ENCODE measurements at places on chromosomes 1 and 21. TPM values are rescaled to one million over a fixed set of nuclear protein-coding genes. Genes with fewer than 3 reads are reported as not detected.

GRCh38 chr1:225462429-225462713, 34.5 kb upstream of the LBR start:
- H3K36me3 ChIP-seq, result peaks cover 4% of the 10 kb centered on the region
- H3K27ac ChIP-seq, result no peak overlapping the region

DNA sequence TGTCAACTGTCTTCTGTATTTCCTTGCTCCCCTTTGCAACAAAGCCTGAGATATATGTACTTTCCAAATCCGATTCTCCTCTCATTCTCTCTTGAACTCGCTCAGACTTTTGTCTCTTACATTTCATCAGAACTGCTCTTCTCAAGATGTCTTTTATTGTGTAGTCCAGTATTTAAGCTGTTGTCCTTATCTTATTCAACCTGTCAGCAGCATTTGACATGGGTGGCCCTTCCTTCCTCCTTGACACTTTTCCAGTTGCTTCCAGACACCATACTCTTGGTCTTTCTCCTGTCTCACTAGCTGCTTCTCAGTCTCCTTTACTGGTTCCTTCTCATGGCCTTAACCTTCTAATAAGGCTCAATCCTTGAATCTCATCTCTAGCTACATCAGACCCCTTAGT, 47.0 kb downstream of the TSNAX start:
- no peak overlapping the region for H3K27ac ChIP-seq
- H3K27me3 ChIP-seq, result no peaks in the 10 kb centered on the region
- no peaks in the 10 kb centered on the region for H3K36me3 ChIP-seq

LCE2A gene
- total RNA-seq, result not detected

FCRL1 gene
- total RNA-seq, result not detected

- peaks cover 20% of the 10 kb centered on the region for H3K27me3 ChIP-seq
- peak; percentile 42 for DNase-seq
- no peaks in the 10 kb centered on the region for H3K36me3 ChIP-seq
- H3K4me3 ChIP-seq, result no peak overlapping the region
- no peaks in the 10 kb centered on the region for H3K4me1 ChIP-seq
Observed at GRCh38 chr21:25350056-25350455, 257.2 kb downstream of the MRPL39 start.

SLC35F3 gene
- total RNA-seq, result 34.4 TPM

GRCh38 chr1:160083968-160084770, 2.8 kb downstream of the KCNJ9 start:
- peaks cover 33% of the 10 kb centered on the region for H3K27me3 ChIP-seq
- peaks cover 12% of the 10 kb centered on the region for H3K4me1 ChIP-seq
- peak overlapping the region; percentile 20 for H3K4me3 ChIP-seq
- no peak overlapping the region for H3K27ac ChIP-seq
- peak; percentile 80 for DNase-seq

DNA sequence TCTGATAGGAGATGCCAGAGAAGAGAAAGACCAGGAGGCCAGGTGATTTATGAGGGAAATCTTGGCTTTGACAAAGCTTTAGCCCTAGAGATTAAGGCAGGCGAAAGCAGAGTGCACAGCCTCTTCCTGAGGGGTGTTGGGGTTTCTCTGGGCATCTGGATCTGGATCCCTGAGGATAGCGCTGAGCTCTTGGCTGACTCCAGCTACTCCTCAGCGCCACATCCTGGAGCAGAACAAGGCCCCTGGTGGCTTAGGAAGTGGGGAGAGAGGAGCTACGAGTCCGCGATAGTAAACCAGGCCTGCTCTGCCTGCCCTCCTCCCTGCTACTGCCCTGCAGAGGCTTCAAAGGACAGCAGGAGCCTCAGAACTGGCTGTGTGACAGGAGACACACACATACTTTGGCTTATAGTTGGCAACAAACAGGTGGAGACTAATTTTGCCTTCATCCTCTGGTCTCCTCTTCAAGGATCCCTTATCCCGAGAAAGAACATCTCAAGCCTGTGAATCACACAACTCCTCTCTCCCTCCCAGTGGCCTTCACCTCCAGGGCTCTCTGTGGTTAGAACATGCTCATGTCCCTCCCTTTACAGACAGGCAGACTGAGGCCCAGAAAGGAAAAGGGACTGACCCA, 66.9 kb downstream of the TRABD2B start:
- H3K4me1 ChIP-seq, result no peaks in the 10 kb centered on the region
- H3K36me3 ChIP-seq, result no peaks in the 10 kb centered on the region
- H3K27ac ChIP-seq, result no peak overlapping the region
- H3K27me3 ChIP-seq, result peaks cover 4% of the 10 kb centered on the region

DNA sequence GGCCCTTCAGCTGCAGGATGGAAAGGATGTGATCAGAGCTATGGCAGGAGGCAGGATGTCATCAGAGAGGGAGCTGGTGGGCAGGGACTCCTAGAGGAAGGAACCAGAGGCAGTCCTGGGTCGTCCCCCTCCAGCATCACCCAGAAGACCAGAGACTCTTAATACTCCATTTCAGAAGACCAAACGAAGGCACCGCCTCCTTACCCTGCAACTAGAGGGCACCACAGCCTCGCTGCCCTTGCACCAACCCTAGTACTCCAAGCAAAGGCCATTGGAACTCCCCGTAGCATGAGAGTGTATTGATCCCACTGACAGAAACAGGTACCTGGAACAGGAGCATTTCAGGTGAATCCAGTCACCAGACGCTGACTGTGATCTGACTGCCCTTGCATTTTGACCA, 598.1 kb downstream of the NPHP4 start:
- no peak for DNase-seq
- no peaks in the 10 kb centered on the region for H3K36me3 ChIP-seq
- peaks cover 19% of the 10 kb centered on the region for H3K27me3 ChIP-seq
- no peak overlapping the region for H3K27ac ChIP-seq

DNA sequence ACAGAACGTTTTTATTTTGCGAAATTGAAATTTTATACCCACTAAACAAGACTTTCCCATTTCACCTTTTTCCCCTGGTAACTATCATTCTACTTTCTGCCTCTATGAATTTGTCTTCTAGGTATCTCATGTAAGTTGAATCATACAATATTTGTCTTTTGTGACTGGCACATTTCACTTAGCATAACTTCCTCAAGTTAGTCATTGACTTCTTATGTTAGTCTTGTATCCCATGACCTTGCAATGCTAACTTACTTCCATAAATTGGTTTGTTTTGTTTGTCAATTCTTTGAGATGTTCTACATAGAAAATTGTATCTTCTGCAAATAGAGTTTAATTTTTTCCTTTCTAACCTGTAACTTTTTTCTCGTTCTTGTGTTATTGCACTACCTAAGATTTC, 26.9 kb downstream of the SH3BP5L start:
- no peaks in the 10 kb centered on the region for H3K4me1 ChIP-seq
- H3K27me3 ChIP-seq, result peaks cover 10% of the 10 kb centered on the region
- no peak overlapping the region for H3K4me3 ChIP-seq

PADI4 gene
- 0.95 TPM for total RNA-seq

SPATA45 gene
- total RNA-seq, result not detected

GRCh38 chr1:64282351-64282750, 78.9 kb downstream of the UBE2U start:
- H3K27ac ChIP-seq, result no peak overlapping the region
- no peak overlapping the region for H3K4me3 ChIP-seq
- no peak for DNase-seq
- no peaks in the 10 kb centered on the region for H3K36me3 ChIP-seq
- H3K4me1 ChIP-seq, result no peaks in the 10 kb centered on the region

RAB4A gene
- total RNA-seq, result 40.4 TPM

TNFAIP8L2 gene
- 18.5 TPM for total RNA-seq

GRCh38 chr1:171803045-171803444, 21.6 kb downstream of the METTL13 start:
- peaks cover 3% of the 10 kb centered on the region for H3K36me3 ChIP-seq
- H3K4me3 ChIP-seq, result no peak overlapping the region
- H3K4me1 ChIP-seq, result peaks cover 7% of the 10 kb centered on the region
- H3K27me3 ChIP-seq, result no peaks in the 10 kb centered on the region

DNA sequence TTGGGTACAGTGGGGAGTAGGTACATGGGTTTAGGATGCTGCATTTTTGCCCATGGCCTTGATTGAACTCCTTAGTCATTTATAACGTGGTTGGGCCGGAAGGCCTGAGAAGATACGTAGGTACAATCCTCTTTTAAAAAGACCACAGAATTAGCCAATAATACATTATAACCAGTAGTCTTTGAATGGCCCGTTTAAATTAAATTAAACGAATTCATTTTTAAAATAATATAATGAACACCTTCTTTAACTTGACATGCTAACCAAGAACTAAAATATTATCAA, 20.1 kb upstream of the ADAR start:
- H3K27ac ChIP-seq, result peak overlapping the region; percentile 97
- H3K36me3 ChIP-seq, result peaks cover 31% of the 10 kb centered on the region
- peaks cover 11% of the 10 kb centered on the region for H3K27me3 ChIP-seq
- peak overlapping the region; percentile 97 for H3K4me3 ChIP-seq
- H3K4me1 ChIP-seq, result peaks cover 26% of the 10 kb centered on the region
- no peak for DNase-seq

- peaks cover 20% of the 10 kb centered on the region for H3K4me1 ChIP-seq
- no peaks in the 10 kb centered on the region for H3K36me3 ChIP-seq
- H3K27me3 ChIP-seq, result no peaks in the 10 kb centered on the region
- no peak overlapping the region for H3K27ac ChIP-seq
Observed at GRCh38 chr1:2210084-2210653, 15.6 kb upstream of the FAAP20 start.

DNA sequence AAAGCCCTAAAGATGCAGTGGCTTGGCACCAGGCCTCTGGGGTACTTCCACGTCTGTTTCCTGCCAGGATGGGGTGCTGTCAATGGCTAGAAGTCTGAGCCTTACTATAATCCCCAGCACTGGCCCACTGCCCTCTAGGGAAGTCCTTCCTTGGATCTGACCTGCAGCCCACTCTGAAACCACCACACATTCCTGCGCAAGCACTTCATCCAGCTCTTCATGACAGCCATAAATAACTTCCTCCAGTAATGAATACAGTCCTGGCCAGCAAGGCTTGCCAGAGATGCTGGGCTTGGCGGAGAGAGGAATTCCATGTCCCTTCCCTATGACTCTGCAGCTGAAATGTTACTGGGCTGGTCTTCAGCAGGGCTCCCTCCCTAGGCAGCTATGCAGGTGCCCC, 32.6 kb downstream of the ALPL start:
- H3K27me3 ChIP-seq, result peaks cover 18% of the 10 kb centered on the region
- no peak overlapping the region for H3K27ac ChIP-seq
- DNase-seq, result no peak
- H3K36me3 ChIP-seq, result no peaks in the 10 kb centered on the region

- no peak overlapping the region for H3K27ac ChIP-seq
- no peaks in the 10 kb centered on the region for H3K36me3 ChIP-seq
- H3K4me3 ChIP-seq, result no peak overlapping the region
- peaks cover 20% of the 10 kb centered on the region for H3K4me1 ChIP-seq
- peaks cover 73% of the 10 kb centered on the region for H3K27me3 ChIP-seq
- DNase-seq, result no peak
Observed at GRCh38 chr1:26047278-26047874, 1.5 kb upstream of the SLC30A2 start.

FAM3B gene
- not detected for total RNA-seq

GRCh38 chr1:211616231-211616964, 37.4 kb upstream of the SLC30A1 start:
- no peaks in the 10 kb centered on the region for H3K36me3 ChIP-seq
- no peak for DNase-seq
- H3K27ac ChIP-seq, result no peak overlapping the region
- H3K4me3 ChIP-seq, result no peak overlapping the region
- H3K4me1 ChIP-seq, result peaks cover 11% of the 10 kb centered on the region

- no peak overlapping the region for H3K27ac ChIP-seq
- peaks cover 3% of the 10 kb centered on the region for H3K4me1 ChIP-seq
- peaks cover 12% of the 10 kb centered on the region for H3K36me3 ChIP-seq
- no peak for DNase-seq
Observed at GRCh38 chr1:5926686-5927435, 65.4 kb downstream of the NPHP4 start.

DNA sequence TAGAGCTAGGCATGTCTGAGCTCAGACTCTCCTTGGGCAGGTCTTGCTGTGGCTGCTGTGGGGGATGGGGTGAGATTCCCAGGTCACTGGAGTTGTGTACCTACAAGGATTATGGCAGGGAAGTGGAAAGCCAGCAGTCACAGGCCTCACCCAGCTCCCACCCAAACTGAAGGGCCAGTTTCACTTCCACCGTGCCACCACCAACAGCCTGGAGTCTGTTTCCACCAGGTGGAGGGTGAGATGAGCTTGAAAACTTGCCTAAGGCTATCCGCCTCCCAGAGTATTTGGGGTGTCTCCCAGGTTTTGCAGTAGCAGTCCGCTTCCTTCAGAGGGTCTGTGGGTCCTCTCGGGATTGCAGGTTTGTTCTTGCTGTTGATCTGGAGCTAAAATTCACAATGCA, 327.7 kb downstream of the PTPRC start:
- H3K36me3 ChIP-seq, result peaks cover 65% of the 10 kb centered on the region
- H3K4me3 ChIP-seq, result peak overlapping the region; percentile 44
- H3K27me3 ChIP-seq, result no peaks in the 10 kb centered on the region

TAF1A gene
- 10.0 TPM for total RNA-seq

- DNase-seq, result no peak
- H3K27me3 ChIP-seq, result no peaks in the 10 kb centered on the region
- peaks cover 55% of the 10 kb centered on the region for H3K4me1 ChIP-seq
Observed at GRCh38 chr1:204566583-204566955, 50.4 kb downstream of the MDM4 start.

DNA sequence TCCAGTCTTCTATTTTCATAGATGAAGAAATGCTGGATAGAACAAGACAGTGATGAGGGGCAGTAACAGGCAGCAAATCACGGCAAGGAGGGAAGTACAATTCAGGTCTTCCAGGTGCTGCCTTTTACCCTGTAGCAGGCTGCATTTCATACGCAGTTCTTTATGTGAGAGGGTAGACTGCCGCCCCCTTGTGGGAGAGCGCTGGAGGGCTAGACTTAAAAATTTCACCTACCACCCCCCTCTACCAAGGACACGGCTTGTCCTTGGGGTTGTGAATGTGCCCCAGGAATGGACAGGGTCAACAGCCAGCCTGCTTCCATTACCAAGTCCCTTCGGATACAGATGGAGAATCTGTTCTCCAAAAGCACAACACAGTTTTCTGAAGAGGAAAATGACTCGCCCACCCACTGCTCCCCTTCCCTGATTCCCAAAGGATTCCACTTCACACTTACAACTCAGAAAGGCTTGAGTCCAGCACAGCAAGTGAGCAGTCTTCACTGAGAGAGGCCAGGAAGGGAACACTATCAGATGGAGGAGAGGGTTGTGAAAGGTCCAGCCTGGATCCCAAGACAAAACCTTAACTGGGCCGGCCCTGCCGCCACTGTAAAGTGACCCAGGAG, 7.4 kb downstream of the WDR77 start:
- H3K4me3 ChIP-seq, result no peak overlapping the region
- no peaks in the 10 kb centered on the region for H3K27me3 ChIP-seq
- H3K36me3 ChIP-seq, result peaks cover 82% of the 10 kb centered on the region
- H3K4me1 ChIP-seq, result peaks cover 48% of the 10 kb centered on the region
- peak overlapping the region; percentile 56 for H3K27ac ChIP-seq
- DNase-seq, result peak; percentile 78

- H3K4me1 ChIP-seq, result peaks cover 14% of the 10 kb centered on the region
- no peak overlapping the region for H3K4me3 ChIP-seq
- H3K36me3 ChIP-seq, result peaks cover 23% of the 10 kb centered on the region
Observed at GRCh38 chr21:37065561-37066177, 7.2 kb downstream of the PIGP start.

- H3K4me3 ChIP-seq, result no peak overlapping the region
- DNase-seq, result no peak
- no peak overlapping the region for H3K27ac ChIP-seq
- H3K27me3 ChIP-seq, result peaks cover 3% of the 10 kb centered on the region
- H3K36me3 ChIP-seq, result no peaks in the 10 kb centered on the region
- H3K4me1 ChIP-seq, result peaks cover 21% of the 10 kb centered on the region
Observed at GRCh38 chr21:45825219-45825618, 156.4 kb upstream of the COL6A1 start.

BACH1 gene
- total RNA-seq, result 23.5 TPM

GRCh38 chr1:85889870-85890269, 181.6 kb upstream of the ZNHIT6 start:
- no peak overlapping the region for H3K27ac ChIP-seq
- H3K36me3 ChIP-seq, result no peaks in the 10 kb centered on the region
- H3K27me3 ChIP-seq, result no peaks in the 10 kb centered on the region
- no peaks in the 10 kb centered on the region for H3K4me1 ChIP-seq
- DNase-seq, result no peak
- no peak overlapping the region for H3K4me3 ChIP-seq

SPATA17 gene
- not detected for total RNA-seq
